ENCODE measurements at places on chromosomes 6 and 20.

GRCh38 chr20:40414843-40415615 lies 274.0 kb downstream of the MAFB start:
- DNase-seq, result no peak

- DNase-seq, result no peak
Observed at GRCh38 chr6:139494376-139494990, 120.0 kb upstream of the CITED2 start.

GRCh38 chr6:137099689-137100403 lies 55.1 kb upstream of the IL20RA start:
- no peak for DNase-seq

GRCh38 chr20:52207020-52207810 lies 15.6 kb upstream of the ZFP64 start:
- no peak for DNase-seq

- DNase-seq, result no peak
Observed at GRCh38 chr6:14232889-14233288, 115.3 kb downstream of the CD83 start.

DNA sequence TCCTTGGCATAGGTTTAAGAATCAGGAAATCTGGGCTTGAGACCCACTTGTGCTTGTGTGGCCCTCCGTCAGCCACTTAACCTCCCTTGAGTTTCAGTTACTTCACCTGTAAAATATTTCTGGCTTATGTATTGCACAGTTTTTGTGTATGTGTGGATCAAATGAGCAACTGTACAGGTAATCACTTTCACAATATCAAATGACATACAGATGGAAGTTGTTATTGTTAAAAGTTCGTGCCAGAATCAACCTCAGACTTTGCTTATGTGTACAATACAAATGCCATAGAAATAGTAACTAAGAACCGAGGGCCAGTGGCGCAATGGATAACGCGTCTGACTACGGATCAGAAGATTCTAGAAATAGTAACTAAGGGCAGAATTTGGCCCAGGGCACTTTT lies 65.6 kb upstream of the KIF13A start:
- no peak for DNase-seq

GRCh38 chr20:6884114-6884513 lies 116.6 kb downstream of the BMP2 start:
- no peak for DNase-seq

- no peak for DNase-seq
Observed at GRCh38 chr6:123616942-123617341, 19.8 kb downstream of the TRDN start.

GRCh38 chr6:22239261-22239921 lies 57.4 kb downstream of the PRL start:
- no peak for DNase-seq

- DNase-seq, result peak; percentile 94
Observed at GRCh38 chr6:106085984-106086813, at the start of gene PRDM1. PRDM1 (plus strand) TSS chr6:106086336; CDS start chr6:106086554, 218 bp downstream.

DNA sequence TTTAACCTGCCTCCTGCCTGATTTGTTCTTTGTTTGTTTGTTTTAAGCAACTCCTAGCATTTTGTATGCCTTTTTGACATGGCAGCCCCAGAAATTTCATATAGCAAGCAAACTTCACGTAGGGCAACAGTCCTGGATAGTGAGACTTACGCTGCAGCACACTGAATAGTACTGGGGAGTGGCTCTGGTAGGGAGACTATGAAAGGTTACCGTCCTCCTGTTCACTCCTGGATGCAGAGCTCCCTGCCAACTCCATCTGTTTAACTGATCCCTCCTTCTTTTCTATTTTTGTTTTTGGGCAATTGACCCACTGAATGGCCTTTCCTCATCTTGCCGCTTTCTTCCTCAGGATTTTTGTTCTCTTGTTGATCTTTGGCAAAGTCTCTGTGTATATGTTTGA lies 44.5 kb upstream of the BMP6 start:
- no peak for DNase-seq

- no peak for DNase-seq
Observed at GRCh38 chr6:158843751-158844683, 24.8 kb upstream of the EZR start.
